GM03348 (cell line): ENCODE measurements at places on chromosomes 11 and 22.

DNA sequence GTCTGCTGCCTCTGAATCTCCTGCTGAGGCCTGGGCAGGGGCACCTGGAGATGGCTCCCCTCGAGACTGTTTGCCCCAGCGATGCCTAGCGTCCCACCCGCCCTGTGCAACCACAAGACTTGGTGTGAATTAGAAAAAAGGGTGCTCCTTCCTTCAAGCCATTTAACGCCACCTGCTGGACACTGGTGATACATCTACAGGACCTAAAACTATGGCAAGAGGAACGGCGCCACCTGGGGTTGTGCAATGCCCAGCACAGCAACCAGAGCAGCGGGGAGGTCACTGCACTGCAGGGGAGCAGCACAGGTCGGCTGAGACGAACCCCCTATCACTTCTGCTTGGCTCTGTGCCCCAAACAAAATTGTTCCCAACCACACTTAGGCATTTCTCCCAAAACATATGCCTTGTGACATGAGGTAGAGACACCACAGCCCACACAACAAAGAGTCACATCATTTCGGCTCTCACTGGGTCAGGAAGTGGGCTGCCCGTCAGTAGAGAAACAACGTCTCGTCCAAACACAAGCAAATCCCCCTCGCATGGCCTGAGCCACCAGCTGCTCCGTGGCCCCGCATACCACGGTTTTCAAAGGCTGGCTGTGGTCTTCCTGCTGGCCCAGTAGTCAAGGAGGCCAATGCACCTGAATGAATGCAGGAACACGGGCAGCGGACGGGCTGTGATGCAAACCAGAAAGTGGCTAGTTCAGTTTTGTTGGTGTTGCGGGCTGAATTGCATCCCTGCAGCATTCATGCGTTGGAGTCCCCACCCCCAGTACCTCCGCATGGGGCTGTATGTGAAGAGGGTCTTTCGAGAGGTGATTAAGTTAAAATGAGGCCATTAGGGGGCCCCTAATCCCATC lies 171.9 kb downstream of the SHANK2 start:
- DNase-seq: peak; percentile 77

DNA sequence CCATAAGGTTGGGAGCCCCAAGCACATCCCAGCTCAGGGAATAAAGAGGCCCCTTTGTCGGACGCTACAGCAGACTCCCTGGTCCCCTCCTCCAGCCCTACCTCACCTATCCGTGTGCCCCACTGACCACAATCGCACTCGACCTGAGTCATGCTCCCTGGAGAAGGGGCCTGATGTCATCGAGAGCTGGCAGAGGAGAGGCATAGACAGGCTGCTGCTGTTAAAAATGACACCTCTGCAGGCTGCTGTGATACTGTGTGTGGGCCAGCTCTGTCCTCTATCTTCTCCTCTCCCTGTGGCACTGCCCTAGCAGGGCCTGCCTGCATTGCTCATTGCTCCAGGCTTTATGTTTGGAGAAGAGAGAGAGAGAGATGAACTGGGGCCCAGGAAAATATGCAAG lies 123.4 kb upstream of the SYT13 start:
- DNase-seq: no peak

- no peak for DNase-seq
Measured at GRCh38 chr22:28005513-28005912, 86.5 kb upstream of the PITPNB start.

DNA sequence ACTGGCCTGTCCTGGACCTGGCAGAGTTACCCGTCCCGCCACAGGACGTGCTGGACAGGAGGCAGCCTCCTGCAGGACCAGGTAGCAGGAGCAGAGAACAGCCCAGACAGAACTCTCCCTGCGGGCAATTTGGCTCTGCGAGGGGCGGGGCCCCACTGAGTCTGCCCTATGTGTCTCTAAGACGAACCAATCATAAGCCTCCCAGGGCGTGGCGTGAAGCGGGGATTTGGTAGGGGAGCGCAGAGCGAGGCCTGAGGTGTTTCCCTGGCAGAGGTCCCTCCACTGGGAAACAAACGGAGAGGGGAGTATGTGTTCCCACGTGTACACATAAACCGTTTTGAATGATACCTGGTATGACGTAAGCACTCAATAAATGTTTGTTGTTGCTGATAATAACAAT lies 7.4 kb downstream of the CD82 start:
- DNase-seq: no peak

GRCh38 chr11:128947773-128948172 lies 5.1 kb upstream of the TP53AIP1 start:
- DNase-seq: no peak

DNA sequence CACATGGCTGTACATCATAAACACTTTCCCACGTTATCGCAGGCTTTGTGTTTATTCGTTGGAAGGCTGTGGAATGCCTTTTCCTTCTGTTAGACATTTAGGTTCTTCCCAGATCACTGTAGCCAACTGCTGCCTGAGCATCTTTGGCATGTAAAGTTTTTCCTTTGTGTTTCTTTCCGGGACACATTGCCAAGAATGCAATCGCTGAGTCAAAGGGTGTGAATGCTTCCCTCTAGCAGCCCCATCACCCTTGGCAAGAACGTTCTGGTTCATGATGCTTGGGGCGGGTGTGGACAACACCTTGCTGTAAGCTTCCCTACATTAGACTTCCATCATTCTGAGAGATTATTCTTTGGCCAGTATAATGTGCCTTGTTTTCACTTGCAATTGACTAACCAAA lies 136.2 kb downstream of the OSBP2 start:
- peak; percentile 87 for DNase-seq

GRCh38 chr11:118876286-118876685 lies 7.4 kb upstream of the CXCR5 start:
- no peak for DNase-seq

GRCh38 chr11:32566517-32566916 lies 17.1 kb upstream of the EIF3M start:
- DNase-seq: no peak

DNA sequence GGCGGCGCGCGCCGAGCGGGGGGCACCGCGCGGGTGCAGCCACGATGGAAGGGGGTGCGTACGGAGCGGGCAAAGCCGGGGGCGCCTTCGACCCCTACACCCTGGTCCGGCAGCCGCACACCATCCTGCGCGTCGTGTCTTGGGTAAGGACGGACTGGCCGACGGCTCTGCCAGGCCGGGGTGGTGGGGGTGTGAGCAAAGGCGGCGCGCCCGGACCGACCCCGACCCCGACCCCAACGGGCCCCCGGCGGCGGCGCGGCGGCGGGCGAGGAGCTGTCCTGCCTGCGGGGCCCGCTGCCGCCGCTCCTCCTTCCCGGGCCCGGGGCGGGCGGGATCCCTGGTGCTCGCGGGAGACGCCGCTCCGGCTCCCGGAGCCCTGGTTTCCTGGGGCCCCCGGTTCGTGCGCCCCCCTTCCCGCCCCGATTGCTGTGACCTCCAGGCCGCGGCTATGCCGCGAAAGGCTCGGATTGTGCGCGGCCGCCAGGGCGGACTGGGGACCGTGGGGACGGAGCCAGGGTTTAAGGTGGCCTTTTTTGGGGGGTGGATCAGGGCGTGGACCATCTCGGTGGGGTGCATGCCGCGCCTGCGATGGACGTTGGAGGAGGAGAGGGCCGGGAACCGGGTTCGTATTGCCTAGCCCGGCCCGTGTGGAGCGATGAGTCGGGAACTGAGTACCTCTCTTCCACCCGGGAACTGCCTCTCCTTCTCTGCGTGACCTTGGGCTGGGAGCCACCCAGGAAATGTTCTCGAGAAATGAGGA lies at the start of gene SYNGR1:
Gene SYNGR1, plus strand, starts transcription at position 25 of the 760 bp plus-strand sequence. Its CDS starts 20 bp downstream, at position 45.
- peak; percentile 71 for DNase-seq

DNA sequence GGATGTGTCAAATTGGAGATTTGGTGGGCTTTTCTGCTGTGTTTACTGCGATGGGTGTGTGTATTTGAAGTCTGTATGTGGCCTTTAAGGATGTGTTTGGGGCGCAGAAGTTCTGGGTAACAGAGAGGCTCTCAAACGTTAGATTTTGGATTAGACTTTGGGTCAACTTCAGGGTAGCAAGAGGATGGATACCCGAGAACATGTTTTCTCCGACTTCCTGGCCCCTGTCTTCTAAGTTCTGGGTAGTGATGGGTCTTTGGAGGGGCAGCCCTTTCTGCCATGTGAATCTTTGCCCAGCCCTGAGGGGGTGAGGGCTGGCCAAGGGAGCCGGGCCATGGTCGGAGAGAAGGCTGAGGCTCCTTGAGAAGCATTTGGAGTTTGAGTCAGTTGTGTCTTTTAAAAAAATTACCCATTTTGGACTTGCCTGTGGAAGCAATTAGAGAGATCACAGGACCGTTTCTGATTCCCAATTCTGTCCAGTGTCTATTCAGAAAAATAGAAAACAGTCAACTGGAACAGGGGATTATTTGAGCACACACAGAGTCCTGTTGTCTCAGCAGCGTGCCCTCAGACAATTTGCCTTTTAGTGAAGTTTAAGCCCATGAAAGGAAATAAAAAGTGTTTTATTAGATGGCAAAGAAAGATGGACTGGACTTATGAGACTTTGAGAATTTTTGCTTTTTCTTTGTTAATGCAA lies 114.4 kb downstream of the PTPRJ start:
- DNase-seq: no peak
